ENCODE measurements at places on chromosomes 1 and 21. TPM values are rescaled to one million over a fixed set of nuclear protein-coding genes. Genes with fewer than 3 reads are reported as not detected.

KCNA3 gene
- total RNA-seq, result not detected

HEYL gene
- total RNA-seq, result 4.8 TPM

SPRR1A gene
- not detected for total RNA-seq

ATP5PO gene
- 286 TPM for total RNA-seq

C1orf74 gene
- 12.7 TPM for total RNA-seq

ACADM gene
- total RNA-seq, result 29.6 TPM

TNFRSF4 gene
- total RNA-seq, result 0.25 TPM

KRTAP7-1 gene
- not detected for total RNA-seq

CD52 gene
- 1.2 TPM for total RNA-seq

SFN gene
- 89.0 TPM for total RNA-seq

CD53 gene
- total RNA-seq, result not detected

KCNJ9 gene
- total RNA-seq, result not detected

LCE2A gene
- not detected for total RNA-seq

S100A9 gene
- 35.3 TPM for total RNA-seq

SGIP1 gene
- 6.9 TPM for total RNA-seq

RUNX1 gene
- 43.0 TPM for total RNA-seq

MAB21L3 gene
- 0.21 TPM for total RNA-seq

DCDC2B gene
- not detected for total RNA-seq

SPRR2B gene
- not detected for total RNA-seq

OPRD1 gene
- total RNA-seq, result 0.21 TPM

MAP3K6 gene
- total RNA-seq, result 8.6 TPM

TTLL7 gene
- 2.4 TPM for total RNA-seq

SPRR2F gene
- not detected for total RNA-seq

SF3B4 gene
- total RNA-seq, result 33.1 TPM

FNDC5 gene
- 0.08 TPM for total RNA-seq

ITPKB gene
- total RNA-seq, result 11.7 TPM

SRM gene
- 75.0 TPM for total RNA-seq

FAM110D gene
- 0.79 TPM for total RNA-seq

PANK4 gene
- 28.9 TPM for total RNA-seq

MATN1 gene
- total RNA-seq, result not detected

GNG4 gene
- total RNA-seq, result 0.54 TPM

CNKSR1 gene
- 16.8 TPM for total RNA-seq

SRSF11 gene
- 81.9 TPM for total RNA-seq

FMOD gene
- total RNA-seq, result 0.79 TPM

TAL1 gene
- 0.71 TPM for total RNA-seq

FAM20B gene
- total RNA-seq, result 27.5 TPM

CENPS gene
- total RNA-seq, result 8.5 TPM

GPN2 gene
- 11.0 TPM for total RNA-seq

LRRC71 gene
- total RNA-seq, result not detected

MFAP2 gene
- 64.0 TPM for total RNA-seq

TNN gene
- not detected for total RNA-seq

SDC3 gene
- 49.0 TPM for total RNA-seq

LRRC41 gene
- total RNA-seq, result 132 TPM

NES gene
- 76.8 TPM for total RNA-seq

TMEM61 gene
- total RNA-seq, result 0.41 TPM

PPIAL4G gene
- not detected for total RNA-seq

NR5A2 gene
- total RNA-seq, result not detected

C1orf87 gene
- not detected for total RNA-seq

ARHGAP30 gene
- total RNA-seq, result 0.07 TPM

FMN2 gene
- 0.33 TPM for total RNA-seq

DYRK3 gene
- 17.9 TPM for total RNA-seq

ADAMTS1 gene
- total RNA-seq, result 27.1 TPM
